ENCODE measurements at places on chromosomes 6 and 20.
A peak's percentile ranks its signal among the peaks of the same experiment; 100 is the strongest.

- peak; percentile 15 for DNase-seq
These were observed 21.8 kb upstream of the NAA20 start for GRCh38 chr20:19995220-19995863.

DNA sequence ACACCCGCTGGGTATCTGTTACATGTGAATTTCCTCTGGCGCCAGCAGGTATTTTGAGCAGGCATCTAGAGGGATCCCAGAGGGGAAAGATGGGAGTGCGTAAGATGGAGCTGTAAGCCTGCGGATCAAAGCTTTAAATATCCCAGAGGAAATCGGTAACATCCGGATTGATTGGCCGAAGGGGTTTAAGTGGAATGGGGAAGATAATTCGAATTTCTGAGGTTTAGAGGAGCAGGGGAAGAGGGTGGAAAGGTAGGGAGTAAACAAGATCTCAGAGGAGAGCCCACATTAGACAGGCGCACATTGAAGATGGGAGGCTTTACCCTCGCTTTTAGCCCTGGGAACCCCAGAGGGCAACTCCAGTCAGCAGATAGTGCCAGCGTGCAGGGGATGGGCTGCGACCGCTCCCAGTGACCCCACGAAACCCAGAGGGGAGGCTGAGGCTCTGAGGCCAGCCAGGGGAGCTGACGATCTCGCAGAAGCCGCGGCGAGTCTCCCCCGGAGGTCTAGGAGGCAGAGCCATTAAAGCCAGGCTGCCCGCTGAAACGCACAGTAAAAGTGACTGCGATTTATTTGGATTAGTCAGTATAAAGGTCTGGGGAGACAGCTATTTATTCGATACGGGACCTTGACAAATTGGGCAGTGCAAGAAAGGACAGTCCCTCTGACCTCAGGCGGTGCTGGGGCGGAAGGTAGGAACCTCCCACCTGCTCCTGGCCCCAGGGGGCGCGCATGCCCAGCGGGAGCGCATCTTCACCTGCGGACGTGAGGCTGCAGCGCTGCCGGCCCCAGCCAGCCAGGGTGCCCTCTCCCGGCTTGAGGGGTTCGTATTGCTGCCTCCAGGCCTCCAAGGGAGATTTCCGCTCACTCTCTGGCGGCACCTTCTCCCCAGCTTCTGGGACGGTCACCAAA, 34.3 kb upstream of the TCF21 start:
- DNase-seq, result no peak

DNA sequence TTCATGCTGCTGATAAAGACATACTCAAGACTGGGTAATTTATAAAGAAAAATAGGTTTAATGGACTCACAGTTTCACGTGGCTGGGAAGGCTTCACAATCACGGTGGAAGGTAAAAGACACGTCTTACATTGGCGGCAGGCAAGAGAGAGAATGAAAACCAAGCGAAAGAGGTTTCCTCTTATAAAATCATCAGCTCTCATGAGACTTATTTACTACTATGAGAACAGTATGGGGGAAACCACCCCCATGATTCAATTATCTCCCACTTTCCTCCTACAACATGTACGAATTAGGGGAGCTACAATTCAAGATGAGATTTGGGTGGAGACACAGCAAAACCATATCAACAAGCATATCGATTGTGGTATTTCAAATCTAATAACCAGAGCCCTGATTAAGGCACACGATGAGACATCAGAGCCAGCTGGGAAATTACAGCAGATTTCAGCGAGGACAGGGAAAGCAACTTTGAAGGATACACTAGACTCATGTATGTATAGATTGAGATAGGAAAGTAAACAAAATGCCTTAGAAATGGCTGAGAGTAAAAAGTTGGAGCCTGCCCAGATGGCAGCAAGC, 129.8 kb upstream of the GJE1 start:
- DNase-seq, result no peak

GRCh38 chr6:11632231-11632630, 94.7 kb downstream of the TMEM170B start:
- no peak for DNase-seq

DNA sequence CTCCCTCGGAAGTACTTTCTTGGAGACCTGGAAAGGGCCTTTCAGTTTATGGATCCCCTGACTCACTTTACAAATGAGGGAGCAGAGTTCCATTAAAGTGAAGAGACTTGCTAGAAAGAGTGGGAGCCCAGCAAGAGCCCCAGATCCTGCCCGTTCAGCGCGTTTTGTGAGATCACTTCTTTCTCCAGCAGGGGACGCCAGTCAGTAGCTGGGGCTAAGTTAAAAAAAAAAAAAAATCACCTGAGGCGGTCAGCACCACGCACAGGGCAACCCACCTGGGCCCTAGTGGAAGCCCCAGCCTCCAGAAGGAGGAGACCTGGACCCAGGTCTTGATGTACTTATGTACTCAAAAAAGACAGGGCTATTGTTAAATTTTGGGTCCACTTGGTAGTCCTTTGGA, 274.5 kb upstream of the RNF24 start:
- DNase-seq, result no peak

DNA sequence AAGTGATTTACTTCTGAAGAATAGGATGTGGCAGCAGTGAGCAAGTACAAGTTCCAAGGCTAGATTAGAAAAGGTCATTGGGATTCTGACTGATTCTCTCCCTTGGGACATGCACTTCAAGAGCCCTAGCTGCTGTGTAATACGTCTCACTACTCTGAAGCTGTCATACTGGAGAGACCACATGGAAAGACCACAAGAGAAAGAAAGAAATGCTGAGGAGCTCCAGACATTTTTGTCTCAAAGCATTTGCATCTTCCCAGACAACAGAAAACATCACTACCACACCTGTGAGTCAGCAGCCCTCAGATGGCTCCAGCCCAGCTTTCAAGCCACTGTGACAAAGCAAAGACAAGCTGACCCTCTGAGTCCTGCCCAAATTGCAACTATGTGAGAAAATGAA, 20.7 kb downstream of the TENT5A start:
- no peak for DNase-seq

DNA sequence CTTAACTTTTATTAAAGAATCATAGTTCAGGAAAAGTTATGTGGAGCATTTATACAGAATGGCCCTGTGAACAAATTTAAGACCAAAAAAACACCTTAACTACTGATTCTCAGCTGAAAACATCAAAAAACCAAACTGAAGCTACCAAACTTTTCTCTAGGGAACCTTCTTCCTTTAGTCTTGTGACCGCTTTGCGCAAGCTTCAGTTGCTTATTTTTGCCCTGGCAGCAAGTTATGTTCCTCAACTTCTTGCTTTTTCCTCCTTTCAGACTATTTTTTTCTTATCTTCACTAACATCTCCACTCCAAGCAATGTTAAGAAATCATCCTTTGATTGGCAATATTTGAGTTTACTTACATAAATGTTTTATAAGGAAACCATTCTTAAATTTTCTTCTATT, 100.1 kb downstream of the MYB start:
- peak; percentile 94 for DNase-seq

DNA sequence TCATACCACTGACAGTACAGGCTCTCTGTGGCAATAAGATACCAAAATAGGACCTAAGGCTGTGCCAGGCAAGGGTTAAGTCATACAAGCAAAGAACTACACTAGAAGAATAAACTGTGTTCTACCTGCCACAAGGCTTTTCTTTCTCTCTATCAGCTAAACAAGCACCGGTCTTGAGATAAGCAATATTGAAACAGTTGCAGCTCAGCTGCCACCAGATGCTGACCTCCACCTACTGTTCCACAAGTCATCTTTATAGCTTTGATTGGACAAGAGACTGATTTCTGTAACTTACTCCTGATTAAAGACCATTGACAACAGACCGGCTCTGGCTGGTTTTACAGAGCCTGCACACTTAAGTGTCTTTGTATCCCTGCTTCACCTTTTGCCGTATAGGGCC, 24.1 kb downstream of the SCP2D1 start:
- DNase-seq, result no peak

- no peak for DNase-seq
These were observed 90.9 kb upstream of the MLIP start for GRCh38 chr6:54020334-54020733.

DNA sequence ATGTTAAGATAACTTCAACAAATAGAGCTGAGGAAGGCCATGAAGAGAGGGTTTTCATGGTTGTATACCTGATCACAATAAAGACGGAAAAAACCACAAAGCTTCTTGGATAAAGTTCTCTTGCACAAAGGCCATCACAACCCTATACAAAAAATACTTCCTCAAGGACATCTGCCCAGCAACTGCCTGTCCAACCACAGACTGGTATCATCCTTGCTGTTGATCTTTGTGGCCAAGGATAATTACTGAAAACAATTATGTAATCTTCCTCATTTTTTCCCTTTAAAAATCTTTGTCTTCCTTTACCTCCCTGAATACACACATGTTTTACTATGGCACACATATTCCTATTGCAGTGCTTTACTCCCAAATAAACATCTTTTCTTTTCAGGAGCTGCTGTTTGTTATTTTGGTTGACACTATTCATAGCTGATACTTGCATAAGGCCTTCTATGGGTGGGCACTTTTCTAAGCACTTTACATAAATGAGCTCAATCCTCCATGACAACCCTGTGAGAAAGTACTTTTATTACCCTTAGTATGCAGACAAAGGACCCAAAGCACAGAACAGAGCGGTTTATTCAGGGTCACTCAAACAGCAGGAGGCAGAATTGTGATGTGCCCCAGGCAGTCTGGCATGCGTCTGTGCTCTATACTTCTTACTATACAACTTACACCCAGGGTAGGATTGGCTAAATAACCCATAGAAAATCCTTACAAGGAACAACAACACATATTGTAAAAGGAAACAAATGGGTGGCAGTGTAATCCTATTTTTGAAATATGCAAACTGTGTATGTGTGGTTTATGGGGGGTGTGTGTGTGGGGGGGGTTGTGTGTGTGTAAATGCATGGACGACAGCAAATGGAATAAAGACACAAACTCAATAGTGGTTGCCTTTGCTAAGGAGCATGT, 35.1 kb downstream of the SNRNP48 start:
- DNase-seq, result peak; percentile 3

GRCh38 chr6:77986380-77987034, 333.7 kb downstream of the MEI4 start:
- no peak for DNase-seq

GRCh38 chr6:12173661-12174060, 116.5 kb upstream of the EDN1 start:
- no peak for DNase-seq

All from GF-D8 (cell line).